Left cardiac atrium (tissue), 4 donors: ENCODE measurements at places on chromosomes 12 and 14. TPM values are rescaled to one million over a fixed set of nuclear protein-coding genes. Genes with fewer than 3 reads are reported as not detected.

COCH gene
- 0.82 TPM for total RNA-seq

CLEC9A gene
- total RNA-seq: not detected

IL22 gene
- not detected for total RNA-seq

OXA1L gene
- total RNA-seq: 104 TPM

PDZRN4 gene
- 0.34 TPM for total RNA-seq

VWF gene
- 241 TPM for total RNA-seq

GRCh38 chr14:99380402-99380801 lies 100.3 kb downstream of the SETD3 start:
- DNase-seq: no peak

DNA sequence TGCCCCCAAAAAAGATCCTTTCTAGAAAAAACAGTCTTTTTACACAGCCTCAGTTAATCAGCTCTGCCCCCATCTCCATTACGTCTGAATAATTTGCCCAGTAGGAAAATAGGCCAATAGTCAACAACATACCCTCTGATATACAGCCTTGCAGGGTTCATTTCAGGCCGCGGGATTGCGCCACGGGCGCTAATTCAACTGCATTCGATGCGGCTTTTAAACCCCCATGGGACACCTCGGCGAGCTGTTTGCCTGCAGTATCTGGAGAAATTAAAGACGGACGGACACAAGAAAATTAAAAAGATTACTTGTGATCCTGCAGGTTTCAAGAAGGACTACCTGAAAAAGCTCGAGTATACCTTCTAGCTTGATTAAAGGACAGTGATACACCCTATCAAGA lies 36.1 kb downstream of the ERP29 start:
- no peak for DNase-seq

DNA sequence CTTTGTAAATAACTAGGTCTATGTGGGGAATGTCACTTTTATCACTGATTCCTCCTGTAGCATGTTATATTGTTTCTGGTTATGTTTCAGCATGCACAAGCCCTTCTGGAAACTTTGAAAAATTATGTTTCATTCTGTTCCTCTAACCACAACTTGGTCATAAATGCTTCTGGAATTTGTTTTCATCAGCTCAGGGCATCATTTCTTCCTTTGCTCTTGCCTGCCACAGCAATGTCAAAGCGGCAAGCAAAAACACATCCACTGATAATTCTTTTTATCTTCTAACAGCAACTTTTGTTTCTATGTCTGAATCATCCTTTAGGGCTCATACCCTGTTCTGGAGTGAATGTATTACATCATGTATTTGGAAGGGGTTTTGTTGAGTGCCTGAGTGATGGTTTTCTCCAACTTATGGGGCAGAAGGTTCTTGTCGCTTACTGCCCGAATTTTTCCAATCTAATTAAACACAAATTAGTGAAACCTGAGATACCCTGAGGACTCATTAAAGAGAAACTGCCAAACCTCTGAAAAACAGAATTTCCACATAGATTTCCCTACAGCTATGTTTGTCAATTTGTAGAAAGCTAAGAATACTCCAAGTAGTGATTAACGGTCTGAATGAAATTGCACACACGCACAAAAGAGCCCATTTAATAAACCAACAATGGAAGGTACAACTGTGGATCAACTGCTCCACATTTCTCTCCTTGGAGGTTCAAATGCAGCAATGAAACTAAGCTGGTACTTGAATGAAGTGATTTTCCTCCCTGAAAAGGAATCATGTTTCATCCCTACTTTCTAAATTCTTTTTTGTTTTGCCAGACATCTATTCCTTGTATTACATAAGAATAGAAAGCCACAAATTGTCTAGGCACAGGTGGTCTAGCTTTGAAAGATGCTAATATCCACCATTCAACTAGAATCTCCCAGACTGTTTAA lies 173.5 kb upstream of the KRR1 start:
- no peak for DNase-seq

DNA sequence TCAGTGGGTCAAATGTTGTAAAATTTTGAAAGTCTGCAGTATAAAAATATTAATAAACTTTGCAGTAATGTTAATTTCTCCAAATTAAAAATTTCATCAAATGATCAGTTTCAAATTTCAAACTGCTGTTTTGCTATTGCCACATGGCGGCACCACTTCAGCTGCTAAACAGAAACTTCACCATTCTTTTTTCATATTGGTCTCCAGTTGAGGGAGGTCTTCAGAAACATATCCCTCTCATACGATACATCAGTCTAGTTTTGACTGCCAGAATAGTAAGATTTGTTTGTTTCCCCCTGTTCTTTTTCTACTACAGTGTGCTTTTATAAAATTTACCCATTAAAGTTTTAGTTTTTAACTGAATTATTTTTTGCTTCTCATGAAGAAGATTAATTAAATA lies 4.2 kb upstream of the TRHDE start:
- DNase-seq: no peak

- no peak for DNase-seq
Measured at GRCh38 chr12:101740980-101741379, 1.7 kb upstream of the SYCP3 start.

GRCh38 chr12:49887091-49887490 lies 16.6 kb downstream of the FAIM2 start:
- peak; percentile 8 for DNase-seq

DNA sequence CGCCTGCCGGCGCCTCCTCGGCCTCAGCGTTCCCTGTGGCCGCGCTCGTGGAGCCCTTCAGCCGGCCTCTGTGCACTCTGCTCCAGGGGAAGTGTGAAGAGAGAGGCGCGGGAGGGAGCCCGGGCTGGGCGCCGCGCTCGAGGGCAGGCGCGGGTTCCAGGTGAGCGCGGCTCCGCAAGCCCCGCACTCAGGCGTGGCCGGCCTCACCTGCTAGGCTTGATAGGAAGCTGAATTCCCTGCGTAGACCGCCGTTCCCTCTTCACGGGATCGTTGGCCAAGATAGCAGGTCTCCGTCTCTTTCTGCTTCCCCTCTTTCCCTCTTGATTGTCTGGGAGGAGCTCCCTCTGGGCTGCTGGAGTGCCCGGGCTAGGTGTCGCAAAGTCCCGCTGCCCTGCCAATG lies 89.7 kb downstream of the ASCL4 start:
- DNase-seq: no peak

- no peak for DNase-seq
Measured at GRCh38 chr12:127542391-127542790, 724.6 kb upstream of the TMEM132C start.
